ENCODE measurements at places on chromosomes 6 and 20.

- DNase-seq = no peak
Measured at GRCh38 chr20:37932919-37933318, 30.0 kb downstream of the VSTM2L start.

GRCh38 chr6:105345506-105345905 lies 57.4 kb downstream of the PREP start:
- DNase-seq = no peak

- no peak for DNase-seq
Measured at GRCh38 chr6:35016502-35017321, 124.4 kb downstream of the TCP11 start.

DNA sequence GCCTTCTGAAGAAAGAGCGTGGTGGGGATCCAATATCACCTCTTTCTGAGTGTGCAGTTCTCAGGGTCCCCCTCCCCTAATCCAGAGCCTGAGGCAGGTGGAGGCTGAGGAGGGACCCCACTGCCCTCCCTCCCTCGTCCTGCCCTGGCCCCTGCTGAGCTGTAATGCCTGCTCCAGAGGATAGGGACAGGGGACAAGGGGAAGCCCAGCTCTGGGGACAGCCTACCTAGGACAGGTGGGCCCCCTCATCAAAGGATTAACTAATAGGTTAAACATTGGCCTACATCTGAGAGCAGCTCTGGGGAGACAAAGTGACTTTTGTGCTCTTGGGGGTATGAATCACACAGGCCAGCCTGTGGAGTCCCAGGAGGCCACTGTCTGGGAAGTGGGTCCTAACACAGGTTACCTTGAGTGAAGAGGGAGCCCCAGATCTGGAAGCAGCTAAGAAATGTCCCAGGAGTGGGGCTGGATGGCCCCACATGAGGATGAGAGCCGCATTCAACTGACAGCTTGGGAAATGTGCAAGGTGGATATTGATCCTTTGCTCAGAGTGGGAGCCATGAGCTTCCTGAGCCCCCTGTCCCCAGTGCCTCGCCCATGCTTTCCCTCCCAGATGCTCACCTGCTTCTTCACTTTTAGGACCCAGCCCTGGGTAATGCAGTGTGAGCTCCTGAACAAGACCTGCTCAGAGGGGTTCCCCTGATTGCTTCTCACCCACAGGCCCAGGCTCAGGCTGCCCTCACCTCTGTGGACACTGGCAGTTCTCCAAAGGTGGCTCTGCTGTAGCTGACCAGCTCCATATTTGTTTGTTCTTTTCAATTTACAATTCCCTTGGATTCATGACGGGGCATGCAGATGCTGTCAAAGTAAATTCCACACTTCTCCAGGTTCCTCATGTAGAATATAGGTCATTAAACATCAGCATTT lies 17.8 kb upstream of the CST9L start:
- no peak for DNase-seq

DNA sequence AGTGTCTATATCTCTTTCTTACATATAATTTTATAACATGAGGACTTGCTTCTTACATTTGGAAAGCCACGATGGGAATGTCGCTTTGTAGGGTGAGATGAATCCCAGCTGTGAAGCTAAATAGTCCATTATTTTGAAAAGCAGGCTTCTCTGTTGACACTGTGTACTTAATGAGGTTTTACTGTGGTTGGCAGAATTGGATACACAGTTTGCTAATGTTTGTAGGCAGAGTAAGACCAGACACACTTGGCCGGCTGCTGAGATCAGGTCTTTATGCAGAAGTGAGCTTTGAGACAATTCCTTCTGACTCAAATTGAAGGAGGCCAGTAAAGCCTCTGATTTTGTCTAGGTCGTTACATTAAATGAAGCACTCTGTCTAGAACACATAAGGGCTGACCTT lies 93.0 kb downstream of the NDUFAF5 start:
- no peak for DNase-seq

DNA sequence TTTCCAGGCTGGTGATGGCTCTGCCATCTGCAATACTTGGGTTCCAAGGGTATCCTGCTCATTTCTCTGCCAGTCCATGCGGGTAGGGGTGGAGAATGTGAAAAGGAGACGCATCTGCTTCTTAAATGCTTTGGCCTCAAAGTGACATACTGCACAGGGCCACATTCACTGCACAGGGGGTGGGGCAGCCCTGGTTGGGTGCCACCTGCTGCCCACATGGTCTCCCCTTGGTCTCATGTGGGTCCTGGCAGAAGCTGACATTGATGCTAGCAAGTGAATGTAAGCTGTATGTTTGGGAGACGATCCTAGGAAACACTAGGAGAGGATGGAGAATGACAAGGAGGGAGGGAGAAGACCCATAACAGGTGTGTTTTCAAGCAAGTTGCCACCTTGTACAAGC lies 140.9 kb downstream of the EDN3 start:
- DNase-seq = no peak

- peak; percentile 44 for DNase-seq
Measured at GRCh38 chr6:24855395-24856245, 56.9 kb upstream of the ARMH2 start.

DNA sequence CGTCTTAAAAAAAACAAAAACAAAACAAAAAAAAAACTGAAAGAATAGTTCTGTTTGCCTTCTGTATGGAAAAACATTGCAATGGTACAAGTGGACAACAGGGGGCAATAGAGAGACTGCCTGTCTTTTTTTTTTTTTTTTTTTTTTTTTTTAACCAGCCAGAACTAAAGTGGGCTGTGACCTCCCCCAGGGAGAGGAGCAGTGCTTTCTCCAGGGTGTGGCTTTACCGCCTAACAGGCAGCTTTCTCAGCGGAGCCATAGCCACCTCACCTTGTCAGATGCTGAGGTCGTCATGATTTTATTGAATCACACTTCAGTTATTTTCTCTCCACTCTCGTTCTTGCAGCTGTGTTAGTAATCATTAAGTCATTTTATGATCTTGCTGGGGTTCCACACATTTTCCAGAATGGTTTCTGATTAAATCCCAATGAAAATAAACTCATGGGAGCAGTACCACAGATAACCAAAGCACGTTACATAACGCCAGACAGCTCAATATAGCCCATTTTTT lies 78.4 kb downstream of the GMPR start:
- DNase-seq = no peak

DNA sequence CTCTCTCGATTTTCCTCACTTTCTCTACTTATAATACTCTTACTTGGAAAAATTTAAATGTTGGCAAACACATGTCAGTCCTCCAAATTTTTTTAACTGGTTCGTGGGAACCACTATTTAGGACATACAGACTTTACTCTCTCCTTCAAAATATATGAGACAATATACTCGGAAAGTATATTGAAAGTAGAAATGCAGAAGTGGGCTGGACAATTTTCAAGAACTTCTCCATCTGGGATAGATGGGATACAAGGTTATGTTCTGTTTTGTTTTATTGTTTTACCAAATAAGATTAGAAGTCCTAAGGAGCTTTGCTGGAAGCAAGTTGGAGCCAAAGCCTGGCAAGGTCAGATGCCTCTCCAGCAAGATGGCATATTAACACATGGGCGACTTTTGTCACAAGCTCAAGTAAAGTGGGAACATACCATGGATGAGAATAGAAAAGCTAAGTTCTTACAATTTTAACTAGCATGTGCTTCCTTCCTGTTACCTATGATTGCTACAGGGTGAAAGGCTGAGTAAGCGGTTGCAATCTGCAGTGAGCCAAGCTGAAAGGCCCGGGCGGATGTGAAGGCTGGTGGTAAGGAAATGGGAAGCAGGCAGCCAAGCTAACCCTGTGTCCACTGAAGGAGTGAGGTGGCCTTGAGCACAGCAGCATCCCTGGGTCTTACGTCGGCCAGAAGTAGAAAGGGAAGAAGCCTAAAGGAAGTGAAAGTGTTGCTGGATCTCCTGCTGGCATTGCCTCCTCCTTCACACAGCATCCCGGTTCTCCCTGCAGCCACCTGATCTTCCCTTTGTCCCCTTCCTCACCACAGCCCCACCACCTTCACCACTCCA lies 7.1 kb downstream of the MAP3K5 start:
- DNase-seq = no peak

DNA sequence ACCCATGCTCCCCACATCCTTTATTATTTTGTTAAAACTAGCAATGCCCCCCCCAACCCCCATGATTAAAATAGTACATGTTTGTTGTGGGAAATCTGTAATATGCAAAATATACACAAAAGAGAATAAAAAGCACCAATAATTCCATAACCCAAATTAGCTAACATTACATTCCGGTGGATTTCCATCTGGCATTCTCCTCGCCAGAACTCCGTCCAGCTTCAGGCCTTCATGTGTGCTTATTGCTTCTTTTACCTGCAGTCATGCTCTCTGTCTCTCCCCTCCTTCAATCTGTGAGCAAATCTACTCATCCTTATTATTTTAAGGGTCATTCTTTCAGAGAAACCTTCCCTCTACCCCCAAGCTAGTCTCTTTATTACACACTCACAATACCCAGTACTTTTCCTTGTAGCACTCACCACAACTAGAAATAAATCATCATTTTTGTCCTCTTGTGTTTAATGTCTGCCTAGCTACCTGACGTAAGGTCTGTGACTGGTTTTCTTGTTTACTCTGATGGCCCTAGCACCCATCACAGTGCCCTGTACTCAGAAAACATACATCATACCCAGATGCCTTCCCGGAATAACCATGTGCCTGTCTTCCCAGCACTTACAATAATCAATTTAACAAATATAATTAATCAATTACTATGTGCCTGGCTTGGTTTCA lies 25.6 kb upstream of the IER3 start:
- DNase-seq = no peak

GRCh38 chr6:84280639-84281038 lies 53.2 kb upstream of the CEP162 start:
- no peak for DNase-seq

DNA sequence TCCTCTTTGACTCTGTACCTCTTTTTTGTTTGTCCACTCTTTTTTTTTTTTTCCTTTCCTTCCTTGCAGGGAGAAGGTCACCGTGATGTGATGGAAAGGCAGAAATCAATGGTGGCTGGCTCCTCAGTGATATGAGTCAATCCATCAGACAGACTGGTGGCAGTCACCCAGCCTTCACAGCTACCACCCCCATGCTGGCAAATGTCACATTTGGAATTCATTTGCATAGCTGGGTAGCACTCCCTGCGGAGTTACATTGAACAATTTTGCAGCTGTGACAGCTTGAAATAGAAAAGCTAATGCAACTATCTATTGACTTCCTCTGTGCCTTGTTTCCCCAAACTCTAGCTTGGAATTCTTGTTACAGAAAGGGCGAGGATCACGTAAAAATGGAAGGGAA lies 668.4 kb downstream of the C6orf118 start:
- no peak for DNase-seq

GRCh38 chr6:98828941-98829411 lies 5.4 kb upstream of the POU3F2 start:
- no peak for DNase-seq

DNA sequence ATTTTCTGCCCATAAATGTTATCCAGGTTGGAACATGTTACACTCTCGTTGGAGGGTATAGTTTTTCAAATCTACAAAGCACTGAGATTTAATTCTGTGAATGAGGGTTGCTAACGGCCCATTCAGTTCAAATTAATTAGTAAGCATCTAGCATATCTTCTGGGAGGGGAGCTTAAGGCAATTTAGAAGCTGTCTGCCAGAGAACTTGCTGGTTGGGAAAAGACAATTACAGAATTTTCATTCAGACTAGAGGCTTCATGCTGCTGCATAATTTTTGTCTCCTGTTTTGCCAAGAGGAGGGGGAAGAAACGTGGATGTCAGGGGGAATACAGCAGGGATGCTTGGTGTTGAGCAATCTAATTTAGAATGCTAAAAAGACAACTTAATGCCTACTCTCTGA lies 268.3 kb upstream of the FAM83B start:
- DNase-seq = no peak

DNA sequence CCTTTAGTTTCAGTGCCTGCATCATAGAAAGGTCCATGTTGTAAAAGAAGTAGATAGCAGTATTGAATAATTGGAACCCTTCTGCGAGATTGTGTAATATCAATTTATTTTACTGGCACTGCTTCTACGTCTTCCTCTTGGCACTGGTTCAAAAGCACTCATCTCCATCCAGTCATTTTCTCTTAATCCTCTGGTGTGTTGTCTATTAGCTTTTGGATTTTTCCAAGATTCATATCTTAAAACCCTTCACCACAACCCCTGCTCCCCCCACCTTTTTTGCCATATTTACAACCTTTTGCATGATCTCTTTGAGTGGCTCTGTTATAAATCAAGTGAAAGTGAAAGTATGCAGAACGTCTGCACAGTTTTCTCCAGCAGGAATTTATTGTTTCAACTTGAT lies 76.6 kb upstream of the HSF2 start:
- peak; percentile 99 for DNase-seq

- DNase-seq = no peak
Measured at GRCh38 chr6:138609801-138610430, 110.6 kb upstream of the NHSL1 start.

DNA sequence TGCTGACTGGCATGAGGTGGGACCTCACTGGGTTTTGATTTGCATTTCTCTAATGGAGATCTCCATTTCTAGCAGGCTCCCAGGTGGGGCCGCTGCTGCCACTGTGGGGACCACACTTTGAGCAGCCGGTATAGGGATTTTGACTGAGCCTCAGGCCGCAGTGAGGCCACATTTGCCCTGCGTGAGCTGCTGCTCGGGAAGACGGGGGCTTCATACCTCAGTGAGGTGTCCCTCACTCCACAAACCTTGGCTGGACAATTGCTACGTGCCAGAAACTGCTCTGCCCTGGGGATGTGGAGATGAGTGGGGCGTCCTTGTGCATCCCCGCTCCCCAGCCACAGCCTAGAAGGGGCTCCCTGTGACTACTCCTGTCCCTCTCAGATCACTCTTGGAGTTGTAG lies 134.3 kb downstream of the ANKRD60 start:
- DNase-seq = no peak

- DNase-seq = no peak
Measured at GRCh38 chr6:25147223-25147622, 132.0 kb upstream of the CARMIL1 start.

- no peak for DNase-seq
Measured at GRCh38 chr6:157054531-157054979, 268.8 kb downstream of the TMEM242 start.

GRCh38 chr6:100166956-100167355 lies 172.9 kb upstream of the MCHR2 start:
- DNase-seq = no peak

- peak; percentile 78 for DNase-seq
Measured at GRCh38 chr6:56798163-56798562, 155.5 kb upstream of the DST start.

Measured in SK-N-MC (cell line).